Brain pericyte (primary cell): ENCODE measurements at places on chromosomes 2 and 18.

- no peak for DNase-seq
These were observed 470.1 kb downstream of the TMX3 start for GRCh38 chr18:68244786-68245185.

GRCh38 chr18:36335476-36336279 lies 38.2 kb downstream of the FHOD3 start:
- no peak for DNase-seq

GRCh38 chr2:12262681-12263436 lies 453.9 kb upstream of the TRIB2 start:
- no peak for DNase-seq

DNA sequence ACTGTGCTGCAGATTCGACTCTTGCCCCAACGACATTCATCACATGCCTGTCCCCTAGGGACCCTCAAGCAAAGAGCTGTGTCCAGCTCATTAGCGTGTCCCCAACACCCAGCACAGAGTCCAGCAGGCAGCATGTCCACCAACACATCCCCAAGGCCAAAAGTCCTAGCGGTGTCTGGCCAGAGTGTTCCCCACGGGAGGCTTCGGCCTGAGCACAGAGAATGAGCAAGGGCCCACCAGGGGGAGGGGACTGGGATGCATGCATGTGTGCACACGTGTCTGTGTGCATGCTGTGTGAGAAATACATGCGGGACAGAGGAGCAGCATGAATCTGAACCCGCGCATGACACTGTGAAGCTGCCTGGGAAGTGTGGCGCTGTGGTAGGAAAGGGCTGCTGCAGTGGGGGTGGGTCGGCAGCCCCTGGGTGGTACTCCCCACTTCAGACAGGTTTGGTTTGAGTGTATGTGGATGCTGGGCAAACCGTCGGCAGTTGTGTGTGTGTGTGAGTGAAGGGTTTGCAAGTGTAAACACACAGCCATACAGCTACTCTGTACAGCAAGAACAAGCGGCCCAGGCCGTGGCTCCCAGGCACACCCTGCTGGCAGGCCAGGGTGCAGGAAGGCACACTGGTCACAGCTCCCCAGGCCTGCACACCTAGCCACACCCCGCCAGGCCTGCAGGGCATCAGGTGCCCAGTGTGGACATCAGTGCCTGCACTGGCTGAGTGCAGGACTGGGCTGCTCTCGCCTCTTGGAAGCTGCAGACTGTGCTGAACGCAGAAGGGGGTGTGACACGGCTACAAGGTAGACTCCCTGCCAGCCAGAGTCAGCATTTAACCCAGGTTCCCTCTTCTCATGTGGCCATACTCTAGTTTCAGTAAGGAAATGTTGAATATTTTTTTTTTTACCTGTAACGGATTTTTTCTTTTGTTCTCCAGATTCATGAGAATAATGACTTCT lies 19.5 kb upstream of the HES6 start:
- no peak for DNase-seq

GRCh38 chr2:189409647-189410046 lies 31.6 kb upstream of the WDR75 start:
- no peak for DNase-seq

- no peak for DNase-seq
These were observed 166.4 kb downstream of the AKAIN1 start for GRCh38 chr18:5030636-5031035.

- DNase-seq: no peak
These were observed 152.9 kb upstream of the DDX18 start for GRCh38 chr2:117661619-117662018.

GRCh38 chr2:35783723-35784122 lies 571.9 kb upstream of the CRIM1 start:
- DNase-seq: no peak

DNA sequence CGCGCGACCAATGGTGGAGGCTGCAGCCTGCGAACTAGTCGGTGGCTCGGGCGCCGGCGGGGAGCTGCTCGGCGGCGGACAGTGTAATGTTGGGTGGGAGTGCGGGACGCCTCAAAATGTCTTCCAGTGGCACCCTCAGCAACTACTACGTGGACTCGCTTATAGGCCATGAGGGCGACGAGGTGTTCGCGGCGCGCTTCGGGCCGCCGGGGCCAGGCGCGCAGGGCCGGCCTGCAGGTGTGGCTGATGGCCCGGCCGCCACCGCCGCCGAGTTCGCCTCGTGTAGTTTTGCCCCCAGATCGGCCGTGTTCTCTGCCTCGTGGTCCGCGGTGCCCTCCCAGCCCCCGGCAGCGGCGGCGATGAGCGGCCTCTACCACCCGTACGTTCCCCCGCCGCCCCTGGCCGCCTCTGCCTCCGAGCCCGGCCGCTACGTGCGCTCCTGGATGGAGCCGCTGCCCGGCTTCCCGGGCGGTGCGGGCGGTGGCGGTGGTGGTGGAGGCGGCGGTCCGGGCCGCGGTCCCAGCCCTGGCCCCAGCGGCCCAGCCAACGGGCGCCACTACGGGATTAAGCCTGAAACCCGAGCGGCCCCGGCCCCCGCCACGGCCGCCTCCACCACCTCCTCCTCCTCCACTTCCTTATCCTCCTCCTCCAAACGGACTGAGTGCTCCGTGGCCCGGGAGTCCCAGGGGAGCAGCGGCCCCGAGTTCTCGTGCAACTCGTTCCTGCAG lies at the start of gene HOXD9:
Gene HOXD9, plus strand, starts transcription at position 37 of the 728 bp plus-strand sequence. Its CDS starts 50 bp downstream, at position 87.
- no peak for DNase-seq

- DNase-seq: no peak
These were observed 301.8 kb upstream of the ID2 start for GRCh38 chr2:8380026-8380425.

DNA sequence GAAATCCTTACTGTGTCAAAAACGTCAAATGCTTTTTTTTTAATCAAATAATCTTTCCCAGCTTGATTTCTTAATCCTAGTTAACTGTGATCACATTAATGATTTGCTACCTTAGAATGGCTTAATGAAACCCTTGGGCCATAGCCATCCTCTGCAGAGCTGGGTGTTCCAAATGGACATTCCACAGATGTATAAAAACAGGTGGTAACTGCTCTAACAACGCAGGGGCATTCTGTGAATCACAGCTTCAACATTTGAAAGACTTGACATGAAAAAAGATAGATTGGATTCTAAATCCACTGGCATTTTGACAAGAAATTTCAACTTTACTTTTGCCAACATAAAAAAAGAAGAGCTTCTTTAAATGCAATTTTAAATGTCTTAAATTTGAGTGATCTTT lies 69.8 kb upstream of the RASGRP3 start:
- no peak for DNase-seq

DNA sequence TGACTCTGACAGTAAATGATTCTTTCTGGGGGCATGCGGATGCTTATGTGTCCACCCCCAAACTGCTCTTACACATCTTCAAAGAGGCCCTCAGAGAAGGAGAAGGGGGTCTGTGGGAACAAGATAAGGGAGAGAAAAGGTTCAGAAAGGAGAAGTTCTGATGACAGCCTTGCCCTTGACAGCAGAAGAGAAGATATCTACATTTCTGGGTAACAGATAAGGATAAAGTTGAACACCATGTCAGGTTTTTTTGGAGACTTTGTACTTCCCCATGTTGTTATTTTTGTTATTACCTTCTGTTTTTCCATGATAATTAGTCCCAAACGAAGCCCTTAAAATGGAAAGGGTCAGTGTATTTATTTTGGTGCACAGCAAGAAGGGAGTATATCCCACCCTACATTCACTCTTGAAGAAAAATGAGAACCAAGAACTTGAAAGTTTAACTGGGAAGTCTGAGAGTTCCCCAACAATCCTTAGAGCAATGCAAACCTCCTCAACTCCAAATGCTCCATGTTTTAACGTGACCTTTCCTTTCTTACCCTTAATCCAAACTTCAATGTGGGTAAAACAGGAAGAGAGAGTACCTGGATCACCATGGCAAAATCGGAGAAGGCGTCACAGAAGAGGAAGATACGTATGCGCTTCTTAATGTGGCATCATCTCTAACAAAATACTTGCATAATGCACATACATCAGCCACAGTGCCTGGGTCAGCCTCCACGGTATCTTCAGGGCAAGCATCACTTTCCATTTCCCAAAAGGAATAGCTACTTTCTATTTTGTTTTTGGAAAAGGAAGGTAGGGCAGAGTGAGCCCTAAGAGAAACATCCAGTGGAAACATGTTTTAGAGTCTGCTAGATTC lies 264.6 kb upstream of the STON1 start:
- no peak for DNase-seq

DNA sequence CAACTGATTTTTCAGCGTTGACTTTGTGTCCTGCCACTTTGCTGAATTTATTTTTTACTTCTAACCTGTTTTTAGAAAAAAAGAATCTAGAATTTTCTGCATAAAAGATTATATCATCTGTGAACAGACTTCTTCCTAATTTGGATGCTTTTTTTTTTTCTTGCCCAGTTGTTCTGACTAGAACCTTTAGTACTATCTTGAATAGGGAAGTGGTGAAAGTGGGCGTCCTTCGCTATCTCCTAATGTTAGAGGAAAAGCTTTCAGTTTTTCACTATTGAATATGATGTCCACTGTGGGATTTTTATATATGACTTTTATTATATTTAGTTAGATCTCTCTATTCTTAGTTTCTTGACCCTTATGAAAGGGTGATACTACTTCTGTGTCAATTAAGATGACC lies 25.7 kb upstream of the KCNJ13 start:
- no peak for DNase-seq

- DNase-seq: no peak
These were observed 27.6 kb upstream of the ASAP2 start for GRCh38 chr2:9178904-9179571.

GRCh38 chr2:127406454-127406853 lies 11.8 kb upstream of the PROC start:
- DNase-seq: no peak

- DNase-seq: peak; percentile 66
These were observed 57.2 kb downstream of the CYB5A start for GRCh38 chr18:74234326-74235171.

DNA sequence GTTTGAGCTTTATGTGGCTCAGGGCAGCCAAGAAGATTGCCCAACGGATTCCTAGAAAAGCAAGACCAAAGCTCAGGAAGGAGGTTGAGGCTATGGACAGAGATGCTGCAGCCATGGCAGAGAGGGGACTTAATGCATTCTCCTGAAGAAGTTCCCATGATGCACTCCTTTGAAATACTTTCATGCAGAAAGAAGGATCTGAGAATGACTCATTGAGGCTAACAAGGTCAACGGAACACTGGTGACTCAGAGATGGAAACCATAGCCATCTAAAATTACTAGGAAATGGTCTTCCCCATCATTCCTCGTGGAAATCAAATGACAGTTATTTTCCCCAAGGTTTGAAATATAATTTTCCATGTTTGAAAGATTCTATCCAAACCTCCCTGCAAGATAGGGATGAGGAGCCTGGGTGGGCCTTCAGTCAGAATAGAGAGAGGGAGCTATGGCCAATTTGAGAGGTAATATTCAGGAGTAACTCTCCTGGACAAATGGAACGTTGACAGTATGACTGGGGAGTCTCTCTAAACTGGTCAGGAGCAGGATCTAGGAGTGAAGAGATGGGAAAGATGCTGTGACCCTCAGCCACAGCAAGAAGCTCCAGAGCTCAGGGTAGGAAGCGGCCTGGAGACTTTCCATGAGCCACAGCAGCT lies 63.0 kb downstream of the REEP1 start:
- no peak for DNase-seq

GRCh38 chr18:62771494-62772270 lies 56.3 kb downstream of the PHLPP1 start:
- DNase-seq: no peak

- DNase-seq: no peak
These were observed 3.2 kb downstream of the ALLC start for GRCh38 chr2:3661149-3661660.

GRCh38 chr18:11368020-11368419 lies 218.7 kb upstream of the PIEZO2 start:
- DNase-seq: no peak

DNA sequence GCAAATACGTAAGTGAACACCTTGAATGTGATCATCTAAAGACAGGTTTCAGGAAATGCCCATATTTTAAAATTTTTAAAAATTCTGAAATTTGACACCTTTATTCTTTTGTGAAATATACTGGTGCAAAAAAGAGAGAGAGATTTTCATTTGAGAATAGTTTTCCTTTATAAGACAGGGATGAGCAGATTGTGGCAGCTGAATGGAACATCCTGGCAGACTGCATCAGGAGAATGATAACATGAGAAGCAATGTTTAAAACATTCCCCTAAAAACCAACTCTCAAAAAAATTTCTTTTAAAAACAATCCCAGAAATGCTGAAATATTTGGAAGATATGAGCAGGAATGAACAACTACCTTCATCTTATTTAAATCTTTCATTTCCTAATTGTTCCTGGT lies 744.8 kb upstream of the ID2 start:
- DNase-seq: no peak

- no peak for DNase-seq
These were observed 327.5 kb upstream of the SPHKAP start for GRCh38 chr2:228509021-228509420.

- DNase-seq: no peak
These were observed 29.3 kb downstream of the GPR55 start for GRCh38 chr2:230895536-230896345.

GRCh38 chr2:28047681-28048080 lies 157.2 kb downstream of the BABAM2 start:
- DNase-seq: no peak

- DNase-seq: no peak
These were observed 36.9 kb downstream of the HJURP start for GRCh38 chr2:233817361-233817911.

DNA sequence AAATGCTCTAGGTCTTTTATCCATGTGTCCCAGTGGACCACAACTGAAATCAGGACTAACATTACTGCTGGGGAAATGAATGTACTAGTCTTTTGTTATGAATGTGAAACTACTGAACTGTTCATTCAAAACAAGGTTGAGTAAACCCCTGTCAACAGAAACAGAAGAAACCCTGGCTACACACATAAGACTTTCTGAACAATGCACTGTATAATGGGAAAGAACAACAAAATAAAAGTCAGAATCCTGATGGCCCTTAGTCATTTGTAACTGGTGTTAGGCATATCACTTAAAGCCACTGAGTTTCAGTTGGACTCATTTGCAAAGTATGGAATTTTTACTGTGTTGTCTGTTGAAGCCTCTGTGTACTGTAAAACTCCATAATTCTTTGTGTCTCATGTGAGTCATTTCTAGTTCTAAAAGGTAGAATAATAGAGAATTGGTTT lies 77.0 kb upstream of the UBXN4 start:
- DNase-seq: no peak
